Liver (tissue), 10 donors: ENCODE measurements at places on chromosomes 2 and 18. TPM values are rescaled to one million over a fixed set of nuclear protein-coding genes. Genes with fewer than 3 reads are reported as not detected.
A peak's percentile ranks its signal among the peaks of the same experiment; 100 is the strongest.

GRCh38 chr2:98540536-98540935 lies 67.8 kb downstream of the COA5 start:
- DNase-seq = no peak

SERPINB2 gene
- polyA plus RNA-seq = not detected

DNA sequence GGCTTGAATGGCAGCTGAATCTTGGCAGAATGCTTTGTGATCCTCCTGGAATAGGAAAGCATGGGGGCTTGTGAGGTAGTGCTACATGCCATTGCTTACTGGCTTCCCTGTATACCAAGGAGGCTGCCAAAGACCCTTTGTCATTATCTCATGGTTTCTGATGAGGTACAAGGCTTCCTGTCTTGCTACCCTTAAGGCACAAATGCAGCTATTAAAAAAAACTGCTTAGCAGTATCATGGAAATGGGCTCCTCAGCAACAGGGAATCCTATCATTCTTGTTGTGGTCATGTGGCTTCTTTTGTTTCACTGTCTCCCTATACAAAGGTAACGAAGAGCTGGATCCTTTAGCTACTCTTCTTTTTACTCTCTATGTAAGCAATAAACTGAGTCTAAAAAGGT lies 6.6 kb upstream of the KANSL1L start:
- no peak for DNase-seq

MEP1B gene
- 0.11 TPM for polyA plus RNA-seq

ARHGAP25 gene
- 4.2 TPM for polyA plus RNA-seq

LYG2 gene
- polyA plus RNA-seq = 0.31 TPM

DNA sequence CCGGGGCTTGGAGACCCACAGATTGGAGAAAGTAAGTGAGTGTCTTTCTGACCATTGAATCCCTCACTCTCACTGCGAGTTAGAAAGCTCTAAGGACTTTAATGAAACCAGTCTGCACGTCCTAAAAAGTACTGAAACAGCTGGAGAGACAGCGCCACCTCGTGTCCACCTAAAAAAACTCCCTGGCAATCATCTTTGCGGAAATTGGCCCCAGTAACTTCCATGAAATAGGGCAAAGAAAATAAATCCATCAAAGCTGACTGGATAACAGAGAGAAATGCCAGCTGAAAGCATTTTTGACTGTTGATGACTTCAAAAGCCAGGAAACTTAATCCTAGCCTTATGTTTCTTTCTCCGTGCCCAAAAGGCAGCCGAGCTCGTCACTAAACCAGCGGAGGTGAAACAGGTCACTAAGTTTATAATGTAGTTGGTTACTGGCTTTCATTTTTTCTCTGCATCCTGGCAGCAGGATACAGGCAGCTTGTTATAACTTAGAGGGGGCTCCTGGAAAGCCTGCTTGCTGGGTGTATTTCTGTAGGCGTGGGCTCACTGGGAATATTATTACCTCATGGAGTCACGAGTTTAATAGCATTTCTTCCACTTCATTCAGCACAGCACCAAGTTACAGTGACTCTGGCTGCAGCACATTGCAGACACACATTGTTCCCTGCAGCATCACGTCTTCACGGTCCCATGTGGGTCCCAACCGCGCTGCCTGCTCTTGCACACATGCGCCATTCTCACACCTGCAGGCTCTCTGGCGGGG lies 266.5 kb downstream of the HRH4 start:
- peak; percentile 63 for DNase-seq

CPO gene
- 0.31 TPM for polyA plus RNA-seq

FANCL gene
- 4.2 TPM for polyA plus RNA-seq

UPP2 gene
- polyA plus RNA-seq = 9.0 TPM

THSD7B gene
- 0.01 TPM for polyA plus RNA-seq

DNA sequence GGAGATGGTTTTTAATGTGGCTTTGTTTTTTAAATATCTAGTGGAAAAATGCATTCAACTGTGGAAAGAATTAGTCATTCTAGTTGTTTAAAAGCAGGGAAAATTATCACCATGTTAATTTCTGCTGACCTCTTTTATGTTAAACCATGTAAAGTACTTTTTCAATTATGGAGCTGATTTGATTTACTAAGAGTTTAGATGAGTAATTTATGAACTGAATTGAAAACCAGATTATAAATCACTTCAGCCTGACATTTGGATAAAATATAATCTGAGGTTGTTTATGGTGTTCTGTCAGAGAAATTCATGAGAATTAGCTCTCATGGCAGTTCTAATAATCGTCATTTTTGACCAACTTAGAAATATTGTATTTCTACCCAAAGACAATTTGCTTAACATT lies 11.6 kb downstream of the ITGA4 start:
- DNase-seq = no peak

LYG1 gene
- polyA plus RNA-seq = 0.52 TPM

CROCC2 gene
- 0.13 TPM for polyA plus RNA-seq

DNA sequence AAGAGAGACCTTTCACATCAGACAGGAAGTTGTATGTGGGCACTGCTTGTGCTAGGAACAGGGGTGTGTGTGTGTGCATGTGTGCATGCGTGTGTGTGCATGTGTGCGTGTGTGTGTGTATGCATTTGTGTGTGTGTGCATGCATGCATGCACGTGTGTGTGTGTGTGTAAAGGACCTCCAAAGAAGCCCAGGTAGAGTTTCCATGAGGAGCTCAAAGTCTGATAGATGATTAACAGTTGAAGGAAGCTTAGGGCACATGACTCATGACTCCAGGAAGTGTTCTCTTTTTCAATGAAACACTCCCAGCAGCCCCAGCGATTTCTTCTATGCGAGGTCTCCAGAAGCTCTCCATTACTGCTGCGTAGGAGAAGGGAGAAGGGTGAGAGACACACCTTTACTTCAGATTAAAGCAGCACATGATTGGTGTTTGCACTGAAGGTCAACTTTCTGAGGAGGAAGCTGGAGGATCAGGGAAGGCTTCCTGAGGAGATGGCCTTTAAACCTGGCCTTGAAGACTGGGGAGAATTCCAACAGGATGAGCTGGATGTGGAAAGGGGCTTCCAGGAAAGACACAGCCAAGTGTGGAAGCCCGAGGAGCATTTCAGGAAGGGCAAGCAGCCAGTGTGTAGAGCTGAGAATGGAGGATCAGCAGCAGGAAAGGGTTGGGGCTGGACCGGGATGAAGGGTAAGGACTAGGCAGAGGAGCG lies 77.7 kb downstream of the SMAD4 start:
- no peak for DNase-seq

MCFD2 gene
- 140 TPM for polyA plus RNA-seq

GRCh38 chr2:181678861-181679543 lies 1.3 kb downstream of the NEUROD1 start:
- DNase-seq = no peak

DNA sequence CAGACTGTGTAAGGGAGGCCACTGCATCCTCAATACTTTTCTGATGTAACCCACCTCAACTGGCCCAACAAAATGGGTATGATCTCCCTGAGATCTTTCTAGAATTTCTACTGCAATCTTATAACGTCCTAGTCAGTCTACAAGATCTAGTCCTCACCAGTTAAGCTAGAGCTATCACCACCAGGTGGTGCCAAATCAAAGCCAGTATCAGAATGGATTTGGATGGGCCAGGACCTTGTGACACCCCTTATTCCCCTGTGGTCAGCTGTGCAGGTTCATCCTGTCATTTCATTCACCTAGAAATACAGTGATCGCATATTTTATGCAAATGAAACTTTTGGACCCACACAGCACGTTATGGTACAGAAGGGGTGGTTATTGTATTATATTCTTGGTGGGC lies 90.3 kb downstream of the OLA1 start:
- peak; percentile 37 for DNase-seq

CNDP1 gene
- polyA plus RNA-seq = 21.1 TPM
